ENCODE measurements at places on chromosomes 12 and 14.

GRCh38 chr12:53564278-53564677, 57.0 kb upstream of the NPFF start:
- DNase-seq = no peak

GRCh38 chr12:110135806-110136205, 11.6 kb downstream of the IFT81 start:
- no peak for DNase-seq

- DNase-seq = no peak
Measured at GRCh38 chr12:115873451-115874082, 403.9 kb downstream of the MED13L start.

GRCh38 chr12:72957454-72957853, 685.3 kb downstream of the TRHDE start:
- DNase-seq = no peak

DNA sequence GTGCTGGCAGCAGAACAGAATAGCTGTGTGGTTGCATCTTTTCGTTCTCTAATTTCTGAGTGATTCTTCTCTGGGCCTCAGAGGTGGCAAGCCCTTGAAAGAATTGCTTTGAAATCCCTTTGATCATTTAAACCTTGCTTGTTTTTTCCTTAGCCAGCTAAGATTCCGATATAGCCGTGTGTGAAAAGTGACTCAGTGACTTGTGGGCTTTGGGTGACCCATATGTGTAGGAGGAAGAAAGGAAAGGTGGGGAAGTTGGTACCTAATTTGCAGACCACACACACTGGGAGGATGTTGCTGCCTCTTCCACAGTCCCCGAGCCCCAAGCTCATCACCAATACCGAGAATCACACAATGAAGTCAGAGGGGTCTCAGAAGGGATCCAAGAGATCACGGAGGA, 18.8 kb downstream of the SLC24A4 start:
- no peak for DNase-seq

- no peak for DNase-seq
Measured at GRCh38 chr12:121283388-121283787, 13.1 kb downstream of the CAMKK2 start.

DNA sequence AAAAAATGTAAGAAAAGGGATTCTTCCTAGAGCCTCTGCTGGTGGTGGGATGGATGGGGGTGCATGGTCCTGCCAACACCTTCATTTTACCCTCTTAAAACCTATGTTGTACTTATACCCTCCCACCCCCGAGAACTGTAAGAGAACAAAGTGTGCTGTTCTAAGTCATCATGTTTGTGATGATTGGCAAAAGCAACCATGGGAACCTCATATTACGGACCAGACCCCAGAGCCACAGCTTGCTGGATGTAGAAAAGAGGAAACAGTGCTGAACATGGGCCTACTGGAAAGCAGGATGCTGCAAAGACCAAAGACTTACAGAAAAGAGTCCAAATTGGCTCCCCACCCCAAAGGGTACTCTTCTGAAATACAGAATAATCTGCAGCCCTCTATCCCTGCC, 311.2 kb downstream of the DUSP6 start:
- no peak for DNase-seq

DNA sequence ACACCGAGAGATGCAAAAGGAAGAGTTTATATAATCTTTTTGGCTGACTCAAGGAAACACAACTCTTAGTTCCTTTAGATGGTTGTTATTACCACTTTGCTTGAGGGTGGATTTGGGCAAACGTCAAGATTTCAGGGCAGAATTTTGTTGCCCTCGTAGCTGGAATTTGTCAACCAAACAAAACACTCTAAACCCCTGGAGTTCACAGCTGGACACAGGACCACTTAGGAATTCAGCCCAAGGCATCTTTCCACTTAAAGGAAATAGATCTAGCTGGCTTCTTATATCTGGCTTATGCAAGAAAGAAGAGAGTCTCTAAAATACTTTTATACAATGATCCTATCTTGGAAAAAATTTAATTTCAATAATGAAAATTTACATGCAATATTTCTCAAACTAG, 237.8 kb upstream of the LRIG3 start:
- DNase-seq = no peak

- no peak for DNase-seq
Measured at GRCh38 chr12:117551665-117552064, 190.2 kb upstream of the NOS1 start.

- DNase-seq = no peak
Measured at GRCh38 chr12:100681074-100681473, 107.6 kb downstream of the GAS2L3 start.

- no peak for DNase-seq
Measured at GRCh38 chr14:69334576-69334975, 63.5 kb downstream of the ERH start.

- no peak for DNase-seq
Measured at GRCh38 chr14:95964901-95965300, 74.3 kb upstream of the C14orf132 start.

DNA sequence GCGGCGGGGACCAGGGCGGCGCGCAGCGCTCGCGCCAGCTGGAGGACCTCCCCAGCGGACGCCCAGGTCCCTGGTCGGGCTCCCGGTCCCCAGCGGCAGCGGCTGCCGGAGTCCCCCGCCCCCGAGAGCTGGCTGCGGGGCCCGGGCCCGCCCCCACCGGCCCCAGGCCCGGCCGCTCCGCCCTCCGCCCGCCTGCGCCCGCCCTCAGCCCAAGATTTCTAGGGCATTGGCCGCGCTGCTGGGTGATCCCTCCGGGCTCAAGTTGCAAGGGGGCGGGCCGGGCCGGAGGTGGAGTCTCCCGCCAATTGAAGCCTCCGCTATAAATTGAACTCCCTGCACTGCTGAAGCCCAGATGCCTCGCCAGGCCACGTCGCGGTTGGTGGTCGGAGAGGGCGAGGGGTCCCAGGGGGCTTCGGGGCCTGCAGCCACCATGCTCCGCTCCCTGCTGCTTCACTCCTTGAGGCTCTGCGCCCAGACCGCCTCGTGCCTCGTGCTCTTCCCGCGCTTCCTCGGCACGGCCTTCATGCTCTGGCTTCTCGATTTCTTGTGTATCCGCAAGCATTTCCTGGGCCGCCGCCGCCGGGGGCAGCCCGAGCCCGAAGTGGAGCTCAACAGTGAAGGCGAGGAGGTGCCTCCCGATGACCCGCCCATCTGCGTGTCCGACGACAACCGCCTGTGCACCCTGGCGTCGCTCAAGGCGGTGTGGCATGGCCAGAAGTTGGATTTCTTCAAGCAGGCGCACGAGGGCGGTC, at the start of gene DIO3:
Gene DIO3 (plus strand): TSS at position 351 of the 752 bp plus-strand sequence.
- DNase-seq = no peak

GRCh38 chr12:130563323-130563722, 152.8 kb downstream of the RIMBP2 start:
- DNase-seq = no peak

DNA sequence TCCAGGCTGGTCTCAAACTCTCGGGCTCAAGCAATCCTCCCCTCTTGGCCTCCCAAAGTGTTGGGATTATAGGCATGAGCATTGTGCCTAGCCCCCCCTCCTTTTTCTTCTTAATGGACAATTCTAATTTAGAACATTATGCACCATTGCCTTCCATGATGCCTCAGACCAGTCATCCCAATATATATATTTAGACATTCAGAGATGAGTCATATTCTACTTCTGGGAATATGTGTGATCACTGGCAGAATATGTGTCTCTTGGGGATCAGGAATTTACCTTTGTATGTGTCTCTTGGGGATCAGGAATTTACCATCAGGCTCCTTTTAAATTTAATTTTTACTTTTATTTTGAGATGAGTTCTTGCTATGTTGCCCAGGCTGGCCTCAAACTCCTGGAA, 7.5 kb upstream of the CCDC177 start:
- DNase-seq = no peak

GRCh38 chr14:68263563-68264259, 444.1 kb downstream of the RAD51B start:
- DNase-seq = no peak

GRCh38 chr12:95115641-95116040, 42.2 kb upstream of the NR2C1 start:
- DNase-seq = no peak

GRCh38 chr12:117192057-117192456, 1.8 kb upstream of the FBXO21 start:
- DNase-seq = no peak

- no peak for DNase-seq
Measured at GRCh38 chr12:34404377-34405285, 382.3 kb downstream of the ALG10 start.

GRCh38 chr14:104948736-104949031, 24.0 kb downstream of the PLD4 start:
- DNase-seq = no peak

GRCh38 chr12:67515679-67516340, 132.7 kb upstream of the DYRK2 start:
- DNase-seq = no peak

DNA sequence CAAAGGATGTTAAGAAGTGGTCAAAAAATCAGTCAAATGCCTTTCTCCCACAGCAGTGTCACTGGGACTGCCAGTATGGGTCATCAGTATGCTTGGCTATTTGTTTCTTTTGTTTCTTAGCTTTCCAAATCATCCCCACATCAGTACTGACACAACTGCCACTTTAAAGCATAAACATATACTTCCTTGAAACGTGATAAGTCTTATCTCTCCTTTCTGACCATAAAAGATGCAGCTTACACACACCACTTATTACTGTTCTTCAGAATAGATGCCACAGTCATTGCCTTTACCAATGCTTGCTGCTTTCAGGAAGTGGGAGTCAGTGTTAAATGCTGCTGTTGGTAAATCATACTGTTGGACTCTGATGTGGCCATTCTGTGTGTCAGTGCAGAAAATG, 18.6 kb upstream of the GARIN2 start:
- no peak for DNase-seq

GRCh38 chr12:78185651-78186050, 355.0 kb downstream of the NAV3 start:
- no peak for DNase-seq

DNA sequence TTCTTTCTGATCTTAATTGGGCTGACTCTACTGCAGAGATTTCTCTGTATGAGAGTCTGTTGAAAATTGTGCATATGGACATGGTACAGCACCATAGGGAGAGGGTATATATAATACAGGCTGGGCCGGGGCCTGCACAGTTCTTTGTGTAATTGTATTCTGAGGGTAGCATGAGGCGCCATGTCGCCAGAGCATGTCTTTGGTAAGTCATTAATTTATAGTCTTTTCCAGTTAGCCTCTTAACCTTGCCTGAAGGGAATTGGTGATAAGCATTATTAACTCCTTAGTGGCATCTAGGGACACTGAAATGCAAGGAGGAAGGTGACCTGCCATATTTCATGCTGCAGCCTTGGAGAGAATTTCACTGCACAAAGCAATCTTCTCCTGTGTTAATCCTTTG, 569.9 kb downstream of the TMTC2 start:
- no peak for DNase-seq

DNA sequence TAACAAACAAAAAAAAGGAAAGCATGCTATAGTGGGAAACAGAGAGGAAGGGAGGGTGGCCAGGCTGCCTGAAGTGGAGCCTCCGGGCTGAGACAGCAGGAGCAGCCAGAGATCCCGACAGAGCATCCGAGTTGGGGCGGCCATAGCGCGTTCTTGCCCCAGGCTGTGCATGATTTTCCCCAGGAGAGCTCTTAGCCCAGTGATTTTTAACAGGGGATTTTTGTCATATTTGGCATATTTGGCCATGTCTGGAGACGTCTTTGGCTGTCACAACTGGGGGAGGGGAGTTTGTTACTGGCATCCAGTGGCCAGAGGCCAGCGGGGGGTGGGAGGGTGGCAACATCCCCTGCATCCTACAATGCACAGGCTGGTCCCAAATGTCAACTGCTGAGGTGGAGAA, 23.6 kb downstream of the BDKRB1 start:
- no peak for DNase-seq

- no peak for DNase-seq
Measured at GRCh38 chr14:21070610-21071224, 613 bp downstream of the ARHGEF40 start.
